MCF 10A (cell line): ENCODE measurements at places on chromosomes 5 and 9.

GRCh38 chr9:124661271-124661670, 109.8 kb downstream of the NR6A1 start:
- peak; percentile 15 for DNase-seq

DNA sequence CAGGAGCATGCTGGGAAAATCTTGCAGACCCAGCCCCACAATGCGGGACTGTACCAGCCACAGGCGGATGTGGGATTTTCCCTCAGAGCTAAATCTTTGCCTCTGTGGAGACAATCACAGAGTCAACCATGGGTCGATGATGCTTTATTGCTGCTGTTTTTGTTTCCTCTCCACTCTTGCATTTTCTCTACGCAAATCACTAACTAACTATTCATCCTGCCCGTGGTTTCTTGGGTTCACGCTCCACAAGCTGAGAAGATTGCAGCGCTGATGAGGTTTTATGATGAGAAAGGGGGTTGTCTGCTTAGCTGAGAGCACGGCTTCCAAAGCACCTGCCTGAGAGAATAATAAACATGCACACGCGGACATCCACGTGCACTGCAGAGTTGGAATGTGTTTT, 500.2 kb upstream of the ADAMTS16 start:
- DNase-seq, result no peak

DNA sequence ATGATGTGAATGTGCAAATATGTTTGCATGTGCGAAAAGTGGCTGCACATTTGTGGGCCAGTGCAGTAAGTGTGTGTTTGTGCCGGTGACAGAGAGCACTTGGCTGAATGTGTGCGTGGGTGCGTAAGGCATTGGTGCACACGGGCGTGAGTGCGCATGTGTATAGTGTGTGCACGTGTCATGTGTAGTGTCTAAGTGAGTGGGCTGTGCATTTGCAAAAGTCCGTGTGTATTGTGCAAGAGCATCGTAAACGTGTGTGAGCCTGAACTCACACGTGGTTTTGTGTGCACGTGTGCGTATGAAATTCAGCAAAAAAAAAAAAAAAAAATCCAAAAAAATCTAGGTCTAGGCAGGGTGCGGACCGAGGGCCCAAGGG, 6.5 kb upstream of the EBF1 start:
- no peak for DNase-seq

DNA sequence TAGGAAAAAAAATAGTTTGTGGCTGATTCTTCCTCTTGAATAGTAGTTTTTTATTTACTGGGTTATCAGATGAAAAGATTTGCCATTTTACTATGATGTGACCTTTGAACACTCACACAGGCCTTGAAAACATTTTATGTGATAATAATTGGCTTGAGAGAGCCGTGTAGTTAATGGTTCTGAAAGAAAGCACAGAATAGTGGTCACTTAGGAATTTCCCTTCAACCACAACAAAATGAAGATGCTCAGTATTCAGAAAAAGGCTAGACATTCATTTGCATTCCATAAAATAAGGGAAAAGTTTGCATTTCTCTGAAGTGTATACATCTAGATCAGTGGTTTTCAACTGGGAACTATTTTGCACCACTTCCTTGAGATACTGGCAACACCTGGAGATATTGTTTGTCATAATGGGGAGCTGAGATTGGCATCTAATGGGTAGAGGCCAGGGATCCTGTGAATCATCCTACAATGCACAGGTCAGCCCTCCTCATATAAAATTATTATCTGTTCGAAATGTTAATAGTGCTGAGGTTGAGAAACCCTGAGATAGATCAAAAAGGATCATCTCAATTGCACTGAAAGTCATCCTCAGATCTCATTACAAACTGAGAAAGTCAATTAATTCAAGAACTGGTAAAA, 446.4 kb upstream of the CCNG1 start:
- no peak for DNase-seq

GRCh38 chr5:150323092-150323491, 20.4 kb upstream of the ARSI start:
- DNase-seq, result no peak

DNA sequence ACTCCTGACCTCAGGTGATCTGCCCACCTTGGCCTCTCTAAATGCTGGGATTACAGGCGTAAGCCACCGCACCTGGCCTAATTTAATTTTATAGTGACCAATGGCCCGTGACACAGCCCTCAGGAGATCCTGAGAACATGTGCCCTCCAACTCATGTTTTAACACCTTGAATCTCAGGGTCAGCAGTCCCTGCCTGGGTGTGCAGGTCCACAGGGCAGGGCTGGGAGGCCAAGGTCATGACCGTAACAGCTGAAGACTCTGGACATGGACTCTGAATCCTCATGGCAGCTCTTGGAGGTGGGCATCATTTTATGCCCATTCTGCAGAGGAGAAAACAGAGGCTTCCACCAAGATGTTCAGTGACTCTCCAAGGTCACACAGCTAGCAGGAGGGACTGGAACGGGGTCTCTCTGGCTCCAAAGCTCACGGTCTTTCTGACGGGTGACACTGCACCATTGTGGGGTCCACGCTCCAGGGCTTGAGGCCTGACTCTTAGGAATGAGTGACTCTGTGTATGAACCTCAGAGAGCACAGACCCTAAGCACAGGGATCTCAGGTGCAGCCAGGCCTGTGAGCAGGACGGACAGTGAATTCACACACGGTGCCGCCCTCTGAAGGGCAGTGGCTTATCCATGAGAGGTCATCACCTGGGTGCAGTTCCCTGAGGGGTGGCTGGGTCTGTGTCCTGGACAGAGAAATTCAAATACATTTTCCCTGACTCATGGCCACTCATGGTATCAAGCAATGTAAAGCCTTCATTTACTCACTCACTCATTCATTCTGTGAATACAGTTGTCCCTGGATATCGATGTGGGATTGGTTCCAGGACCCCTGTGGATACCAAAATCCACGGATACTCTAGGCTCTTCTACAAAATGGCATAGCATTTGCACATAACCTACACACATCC, 32.8 kb upstream of the LAMC3 start:
- DNase-seq, result no peak

GRCh38 chr5:153711755-153712154, 221.3 kb downstream of the GRIA1 start:
- DNase-seq, result no peak

DNA sequence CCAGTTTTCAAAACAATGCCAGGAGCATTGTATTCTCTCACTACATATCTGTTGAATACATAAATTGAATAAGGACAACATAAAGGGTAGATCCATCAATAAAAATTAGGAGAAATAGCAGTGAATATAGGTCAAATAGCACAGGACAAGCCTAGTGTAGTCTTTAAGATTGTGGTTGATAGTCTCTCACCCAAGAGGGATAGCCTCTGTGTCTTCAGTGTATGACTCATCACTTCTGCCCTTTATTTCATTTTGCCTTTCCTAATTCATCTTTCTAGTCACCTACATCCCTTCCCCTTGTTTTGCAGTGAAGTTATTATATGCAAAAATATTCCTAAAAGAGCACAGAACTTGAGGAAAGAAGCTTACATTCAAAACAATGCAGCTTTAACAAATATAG, 335.0 kb upstream of the TUSC1 start:
- DNase-seq, result peak; percentile 17

DNA sequence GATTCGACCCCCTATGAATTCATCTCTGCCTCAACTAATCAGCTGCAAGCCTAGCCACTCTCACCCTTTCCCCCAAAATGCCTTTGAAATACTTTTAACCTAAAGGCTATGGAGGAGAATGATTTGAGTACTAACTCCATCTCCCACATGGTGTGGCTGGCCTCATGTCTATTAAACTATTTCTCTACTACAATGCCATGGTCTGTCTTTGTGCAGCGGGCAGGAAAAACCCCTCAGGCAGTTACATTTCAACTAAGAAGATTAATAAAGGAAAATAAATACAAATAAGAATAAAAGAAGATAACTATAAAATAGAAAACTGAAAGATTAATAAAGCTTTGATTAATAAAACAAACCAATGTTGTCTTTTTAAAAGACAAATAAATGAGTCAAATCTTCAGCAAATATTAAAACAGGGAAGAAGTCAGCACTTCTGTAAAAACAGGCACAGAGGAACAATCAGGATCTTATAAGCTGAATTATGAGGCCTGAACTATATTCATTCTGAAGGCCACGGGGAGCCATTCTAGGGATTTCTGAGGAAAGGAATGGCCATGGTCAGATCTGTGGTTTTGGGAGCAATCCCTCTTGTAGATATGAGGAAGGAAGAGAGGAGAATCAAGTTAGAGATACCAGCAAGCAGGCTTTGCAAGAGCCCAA, 116.1 kb upstream of the SLC12A2 start:
- DNase-seq, result no peak

- DNase-seq, result no peak
Measured at GRCh38 chr5:153979028-153979783, 59.5 kb downstream of the FAM114A2 start.

DNA sequence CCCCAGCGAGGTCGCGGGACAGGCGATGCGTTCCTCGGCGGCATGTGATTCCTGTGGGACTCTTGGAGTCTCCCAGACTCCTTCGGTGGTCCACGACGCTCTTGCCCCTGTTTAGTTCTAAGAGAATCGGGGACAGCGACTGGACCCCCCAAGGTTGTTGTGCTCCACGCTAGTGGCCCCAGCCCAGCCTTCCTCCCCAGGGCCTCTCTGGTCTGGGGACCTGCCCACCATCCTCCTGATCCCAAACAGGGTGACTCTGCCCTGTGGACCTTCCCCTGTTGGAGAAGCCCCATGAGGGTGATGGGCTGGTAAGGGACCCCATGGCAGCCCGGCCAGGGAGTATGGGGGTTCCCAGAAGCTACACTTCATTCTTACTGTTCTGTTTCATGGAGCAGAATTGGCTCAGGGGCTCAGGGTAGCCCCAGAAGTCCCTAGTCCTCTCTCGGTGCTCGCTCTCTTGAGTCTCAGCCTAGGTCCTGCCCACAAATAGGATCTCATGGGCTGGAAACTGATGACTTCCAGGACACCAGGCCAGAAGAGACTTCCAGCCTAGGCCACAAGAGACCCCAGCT, 880 bp downstream of the CARD19 start:
- no peak for DNase-seq

GRCh38 chr9:101736717-101737116, 1.7 kb downstream of the GRIN3A start:
- no peak for DNase-seq

- DNase-seq, result peak; percentile 60
Measured at GRCh38 chr5:149063017-149063687, at the start of gene SH3TC2. TSS of gene SH3TC2 (minus strand) at chr5:149063062. CDS start at chr5:149063022, 40 bp downstream.
